RWPE2 (cell line): ENCODE measurements at places on chromosomes 5 and 9.

DNA sequence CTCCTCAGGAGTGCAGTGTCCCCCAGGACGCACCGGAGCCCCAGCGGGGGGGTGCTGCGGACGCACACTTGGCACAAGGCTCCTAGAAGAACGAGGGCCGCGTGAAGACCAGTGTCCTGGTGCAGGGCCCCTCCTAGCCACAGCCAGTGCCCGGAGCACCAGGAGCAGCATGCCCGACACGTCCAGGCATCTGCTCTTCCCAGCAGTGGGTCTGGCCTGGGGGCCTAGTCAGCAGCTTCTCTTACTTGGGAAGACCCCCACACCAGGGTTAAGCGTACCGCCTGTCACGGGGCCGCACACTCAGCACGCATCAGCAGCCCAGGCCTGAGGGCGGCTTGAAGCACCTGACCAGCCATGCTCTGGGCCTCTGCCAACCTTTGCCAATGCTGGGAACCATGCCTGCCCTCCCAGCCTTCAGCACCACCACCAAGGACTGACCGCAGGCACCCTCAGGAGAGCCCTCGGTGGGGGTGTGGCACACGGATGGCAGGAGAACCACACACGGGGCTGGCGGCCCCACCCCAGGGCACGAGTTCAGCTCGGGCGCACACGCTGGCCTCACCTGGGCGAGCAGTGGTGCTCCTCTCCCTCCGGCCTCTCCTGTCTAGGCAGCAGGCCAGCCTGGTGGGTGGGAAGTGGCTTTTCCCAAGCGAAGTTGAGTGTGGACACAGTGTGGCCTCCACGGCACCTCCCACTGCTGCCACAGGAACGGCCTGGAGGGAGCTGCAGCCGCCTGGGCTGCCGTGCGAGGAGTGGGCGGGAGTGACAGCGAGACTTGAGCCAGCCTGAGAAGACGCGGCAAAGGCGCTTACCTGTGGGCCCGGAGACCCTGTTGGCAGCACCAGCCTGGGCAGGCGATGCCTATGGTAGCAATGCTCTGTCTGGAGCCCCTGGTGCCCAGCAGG is 12.0 kb upstream of the AJM1 start:
- no peak for DNase-seq

- DNase-seq: no peak
Observed at GRCh38 chr5:121962347-121962670, 534 bp downstream of the SRFBP1 start.

GRCh38 chr5:113390224-113390623 is 44.6 kb downstream of the TSSK1B start:
- no peak for DNase-seq

DNA sequence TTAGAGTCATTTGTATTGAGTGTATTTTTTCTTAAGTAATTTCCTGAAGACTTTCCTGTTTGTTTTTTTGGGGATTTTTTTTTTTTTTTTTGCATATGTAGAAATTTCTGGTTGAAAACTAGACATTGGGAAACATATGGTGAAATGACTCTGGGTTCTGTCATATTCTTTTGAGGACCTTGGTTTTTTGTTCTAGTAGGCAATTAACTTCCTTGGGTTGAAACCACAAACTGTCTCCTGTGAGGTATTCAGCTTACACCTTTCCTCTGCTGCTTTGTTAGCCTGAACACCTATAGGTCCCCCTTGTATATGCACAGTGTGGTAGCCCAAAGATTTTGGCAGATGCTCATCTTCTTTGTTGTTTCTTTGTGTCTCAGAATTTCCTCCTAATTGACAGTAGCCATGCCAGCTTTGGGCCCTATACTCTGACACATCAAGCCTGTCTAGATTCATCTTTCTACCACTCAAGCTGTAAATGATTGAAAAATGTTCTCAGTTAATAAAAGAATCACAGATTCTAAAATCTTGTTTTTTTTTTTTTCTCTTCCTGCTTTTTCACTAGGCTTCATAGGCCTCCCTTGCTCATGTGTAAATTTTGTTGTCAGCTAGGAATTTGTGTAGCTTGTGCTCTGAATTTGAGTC is 140.6 kb downstream of the COMMD10 start:
- DNase-seq: no peak

DNA sequence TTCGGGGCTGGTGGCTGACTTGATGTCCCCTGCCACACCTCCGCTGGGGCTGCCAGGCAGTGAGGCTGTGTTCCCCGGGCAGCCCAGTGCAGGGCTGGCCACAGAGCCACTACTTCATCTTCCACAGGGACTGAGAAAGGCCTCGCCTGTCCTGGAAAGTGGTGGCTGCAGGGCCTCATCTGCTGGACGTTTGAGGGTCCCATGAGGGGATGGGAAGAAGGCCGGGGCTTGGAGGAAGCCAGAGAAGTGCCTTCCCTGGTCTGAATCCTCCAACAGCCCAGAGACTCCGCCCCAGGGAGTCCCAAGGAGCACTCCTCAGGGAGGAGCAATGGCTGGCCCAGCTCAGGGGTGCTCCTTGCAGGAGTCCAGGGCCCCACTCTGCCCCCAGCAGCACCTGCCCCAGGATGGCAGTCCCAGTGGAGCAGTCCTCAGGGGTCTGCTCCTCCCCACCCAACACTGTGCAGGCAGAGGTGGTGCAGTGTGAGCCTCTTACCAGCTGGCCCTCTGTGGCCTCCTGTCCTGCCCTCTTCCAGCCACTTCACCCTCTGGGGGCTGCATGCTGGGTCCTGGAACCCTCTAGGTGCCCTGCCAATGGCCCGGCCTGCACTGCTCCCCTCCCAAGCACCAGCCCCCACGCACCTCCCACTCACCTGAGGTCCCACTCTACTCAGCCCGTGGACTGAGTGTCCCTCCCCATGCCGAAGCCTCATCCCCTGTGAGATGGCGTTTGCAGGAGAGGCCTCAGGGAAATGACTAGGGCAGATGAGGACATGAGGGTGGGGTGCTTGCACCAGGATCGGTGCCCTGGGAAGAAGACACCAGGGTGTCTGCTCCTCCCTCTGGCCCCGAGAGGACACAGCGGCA is 47.3 kb upstream of the COL5A1 start:
- DNase-seq: no peak

DNA sequence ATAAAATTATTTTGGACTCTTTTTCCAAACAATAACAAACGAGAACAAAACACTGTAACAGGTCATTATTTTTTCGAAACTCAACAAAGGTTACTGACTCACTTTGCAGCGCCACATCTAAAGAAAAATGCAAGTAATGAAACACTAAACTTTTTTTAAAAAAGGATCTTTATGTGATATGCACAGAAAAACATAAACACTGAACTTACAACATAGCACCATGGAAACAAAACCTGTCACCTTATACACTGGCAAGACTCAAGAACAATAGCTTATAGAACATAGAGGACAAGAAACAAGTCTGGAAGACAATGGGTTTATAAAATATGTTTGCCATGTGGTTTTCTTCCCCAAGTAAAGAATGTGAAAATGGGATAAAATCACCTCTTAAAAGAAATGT is 85.2 kb downstream of the AUH start:
- DNase-seq: no peak

DNA sequence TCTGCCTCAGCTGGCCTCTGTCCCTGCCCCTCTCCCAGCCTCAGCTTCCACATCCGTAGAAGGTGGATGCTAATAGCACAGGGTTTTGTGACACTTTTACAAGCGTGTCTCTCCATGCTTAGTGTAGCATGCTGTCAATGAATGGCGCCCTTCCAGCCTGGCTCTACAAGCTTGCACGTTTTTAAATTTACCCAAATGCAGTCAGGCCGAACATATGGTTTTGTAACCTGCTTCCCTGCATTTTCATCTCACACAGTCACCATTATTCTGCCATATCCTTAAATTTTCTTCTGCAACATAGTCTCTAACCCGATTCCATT is 28.8 kb downstream of the FAM163B start:
- DNase-seq: no peak

DNA sequence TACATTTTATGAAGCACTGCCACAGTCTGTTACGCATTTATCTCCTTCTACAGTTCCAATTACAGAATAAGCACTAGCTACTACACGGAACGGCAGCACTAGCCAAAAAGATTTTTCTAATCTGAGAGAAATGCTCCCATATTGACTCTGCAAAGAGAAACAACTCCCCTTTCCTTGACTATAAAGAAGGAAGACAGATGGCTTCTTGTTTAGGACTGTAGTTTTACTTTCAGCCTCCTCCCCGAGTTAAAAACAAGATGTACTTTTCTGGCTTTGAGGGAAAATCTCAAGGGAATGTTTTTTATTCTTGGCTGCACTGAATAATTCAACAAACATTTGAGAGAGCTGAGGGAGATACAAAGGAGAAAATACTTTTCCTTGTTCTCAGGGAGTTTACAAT is 1.9 kb upstream of the SLC44A1 start:
- no peak for DNase-seq

DNA sequence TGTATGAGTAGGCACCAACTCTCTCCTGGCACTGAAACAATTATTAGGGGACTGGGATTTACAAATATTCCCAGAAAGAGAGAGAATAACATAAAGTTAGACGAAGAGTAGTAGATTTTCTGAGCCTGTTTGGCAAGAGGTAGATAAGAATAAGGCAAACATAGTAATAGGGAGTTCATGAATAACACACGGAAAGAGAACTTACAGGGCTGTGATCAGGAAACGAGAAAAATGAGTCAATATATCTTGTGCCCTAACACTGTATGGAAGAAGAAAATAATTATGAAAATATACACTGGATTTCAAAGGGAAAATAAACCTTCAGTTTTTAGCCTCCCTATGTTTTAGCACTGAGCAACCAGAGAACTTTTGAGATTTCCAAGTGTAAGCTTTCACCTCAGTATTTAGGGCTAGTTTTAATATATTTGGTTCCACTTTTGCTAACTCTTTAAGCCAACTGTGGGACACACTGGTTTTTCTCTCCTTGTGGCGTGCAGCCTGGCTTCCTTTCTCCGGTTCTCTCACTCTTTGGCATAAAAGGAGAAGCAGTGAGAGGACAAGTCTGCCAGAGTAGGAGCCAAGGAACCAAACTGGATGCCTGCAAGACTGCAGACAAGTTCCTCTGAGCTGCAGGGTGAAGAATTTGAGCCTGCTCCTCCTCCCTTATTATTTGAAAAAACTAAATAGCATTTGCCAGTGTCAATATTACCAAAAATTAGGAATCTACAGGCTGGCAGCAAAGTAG is 6.6 kb upstream of the KCNN2 start:
- DNase-seq: no peak

DNA sequence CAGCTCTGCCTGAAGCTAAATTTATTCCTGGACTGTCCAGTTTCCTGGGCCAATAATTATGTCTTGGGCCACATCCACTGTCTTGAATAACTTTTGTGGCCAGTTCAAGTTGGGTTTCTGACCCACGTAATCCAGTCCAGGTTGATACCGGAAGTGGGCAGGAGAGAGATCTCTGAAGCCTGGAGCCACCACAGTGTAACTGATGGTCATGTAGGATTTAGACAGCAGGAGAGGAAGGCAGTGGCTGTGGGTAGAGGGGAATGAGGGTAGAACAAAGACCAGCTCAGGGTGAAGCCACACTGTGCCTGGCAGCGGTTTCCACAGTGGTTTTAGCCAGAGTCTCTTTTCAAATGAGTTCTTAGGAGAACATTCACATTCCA is 30.2 kb downstream of the SH3PXD2B start:
- DNase-seq: no peak

- DNase-seq: no peak
Observed at GRCh38 chr9:111719541-111719940, 58.1 kb downstream of the GNG10 start.

DNA sequence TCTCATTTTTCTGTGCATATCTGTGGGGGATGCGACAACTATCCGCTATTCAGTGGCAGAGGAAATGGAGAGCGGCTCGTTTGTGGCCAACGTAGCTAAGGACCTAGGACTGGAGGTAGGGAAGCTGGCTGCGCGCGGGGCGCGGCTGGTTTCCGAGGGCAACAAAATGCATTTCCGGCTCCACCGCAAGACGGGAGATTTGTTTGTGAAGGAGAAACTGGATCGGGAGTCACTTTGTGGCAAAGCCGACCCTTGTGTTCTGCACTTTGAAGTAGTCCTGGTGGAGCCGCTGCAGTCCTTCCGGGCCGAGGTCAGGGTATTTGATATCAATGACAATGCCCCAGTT is 320 bp downstream of the PCDHB1 start:
- no peak for DNase-seq

- DNase-seq: no peak
Observed at GRCh38 chr9:107481035-107481434, 8.5 kb downstream of the KLF4 start.

- DNase-seq: peak; percentile 27
Observed at GRCh38 chr9:124347968-124348358, 67.3 kb downstream of the PSMB7 start.

DNA sequence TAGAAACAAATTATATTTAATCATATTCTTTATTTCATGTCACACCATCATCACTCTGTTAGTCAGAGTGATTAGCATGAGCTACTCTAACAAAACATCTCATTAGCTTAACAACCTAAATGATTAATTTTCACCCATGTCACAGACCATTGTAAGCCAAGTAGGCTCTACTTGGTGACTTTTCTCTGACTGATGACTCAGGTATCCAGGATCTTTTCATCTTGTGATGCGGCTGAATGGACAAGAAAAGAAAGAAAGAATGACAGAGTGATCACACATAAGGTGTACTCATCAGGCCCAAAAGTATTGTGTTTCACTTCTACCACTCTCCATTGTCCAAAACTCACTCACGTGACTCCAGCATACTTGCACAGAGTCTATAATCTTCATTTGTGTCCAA is 299.3 kb downstream of the ANXA1 start:
- DNase-seq: no peak

DNA sequence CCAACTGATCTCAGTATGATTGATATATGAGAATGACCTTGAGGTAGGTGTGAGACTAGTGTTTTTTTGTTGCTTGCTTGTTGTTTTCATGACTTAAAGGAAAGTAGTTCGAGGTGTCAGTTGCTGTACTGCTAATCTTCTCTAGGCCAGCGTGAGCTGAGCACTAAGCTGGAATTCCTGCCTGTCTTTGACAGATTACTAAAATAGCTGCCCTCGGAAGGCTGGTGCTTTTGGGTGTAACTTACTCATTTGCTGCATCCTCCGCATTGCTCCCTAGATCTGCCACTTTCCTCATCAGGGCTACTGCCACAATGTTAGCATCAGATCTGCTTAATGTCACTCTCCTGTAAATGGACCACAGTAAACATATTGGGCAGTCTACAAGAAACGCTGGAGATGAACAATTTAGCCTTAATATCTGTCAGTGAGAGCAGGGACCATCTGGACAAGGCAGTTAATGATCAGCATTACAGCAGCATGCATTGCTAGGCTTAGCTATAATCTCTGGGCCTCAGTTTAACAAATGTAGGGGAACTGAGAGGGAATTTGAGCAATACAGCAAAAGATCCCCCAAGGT is 106.6 kb upstream of the CDH6 start:
- DNase-seq: no peak
